ENCODE measurements at places on chromosomes 7 and 10. TPM values are rescaled to one million over a fixed set of nuclear protein-coding genes. Genes with fewer than 3 reads are reported as not detected.

Gene RAB19
- total RNA-seq = not detected

DNA sequence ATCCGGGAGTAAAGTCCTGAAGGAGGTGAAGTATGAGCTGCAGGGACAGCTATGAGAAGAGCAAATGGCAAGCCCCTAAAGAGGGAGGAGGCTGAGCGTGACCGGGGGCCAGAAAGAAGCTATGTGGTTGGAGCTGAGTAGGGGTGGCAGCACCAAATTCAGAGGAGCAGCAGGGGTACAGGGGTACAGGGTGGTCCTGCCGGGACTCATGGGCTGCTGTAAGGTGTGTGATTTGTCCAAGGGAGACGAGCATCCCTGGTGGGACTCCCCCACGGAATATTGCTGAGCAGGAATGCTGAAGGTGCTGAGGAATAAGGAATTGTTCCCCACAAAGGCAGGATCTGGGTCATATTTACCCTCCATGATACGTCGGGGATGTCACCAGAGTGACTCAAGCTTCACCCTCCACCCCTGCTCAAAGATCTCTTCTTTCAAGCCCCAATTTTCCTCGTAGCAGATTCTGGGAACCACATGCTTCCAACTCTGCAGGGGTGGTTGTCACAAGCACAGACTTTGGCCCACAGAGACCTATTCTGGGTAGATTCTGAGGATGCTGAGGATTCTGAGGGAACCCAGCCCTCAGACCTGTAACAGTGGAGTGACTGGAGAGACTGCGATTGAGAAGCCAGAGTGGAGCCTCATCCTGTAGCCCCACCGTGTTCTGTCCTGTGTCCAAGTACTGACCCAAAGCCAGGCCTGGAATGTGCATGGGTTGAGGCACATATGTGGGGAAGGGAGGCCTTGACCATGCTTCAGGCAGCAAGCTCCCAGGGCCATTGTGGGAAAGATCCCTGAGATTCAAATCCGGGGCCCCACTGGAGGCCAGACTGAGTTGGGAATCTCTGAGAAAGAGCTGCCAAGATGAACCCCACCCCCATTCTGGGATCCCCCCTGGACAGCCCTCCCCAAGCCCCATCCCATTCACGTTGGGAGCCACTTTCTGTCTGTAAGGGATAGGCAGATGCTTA, 4.2 kb downstream of the SFTPD start:
- DNase-seq = no peak

DNA sequence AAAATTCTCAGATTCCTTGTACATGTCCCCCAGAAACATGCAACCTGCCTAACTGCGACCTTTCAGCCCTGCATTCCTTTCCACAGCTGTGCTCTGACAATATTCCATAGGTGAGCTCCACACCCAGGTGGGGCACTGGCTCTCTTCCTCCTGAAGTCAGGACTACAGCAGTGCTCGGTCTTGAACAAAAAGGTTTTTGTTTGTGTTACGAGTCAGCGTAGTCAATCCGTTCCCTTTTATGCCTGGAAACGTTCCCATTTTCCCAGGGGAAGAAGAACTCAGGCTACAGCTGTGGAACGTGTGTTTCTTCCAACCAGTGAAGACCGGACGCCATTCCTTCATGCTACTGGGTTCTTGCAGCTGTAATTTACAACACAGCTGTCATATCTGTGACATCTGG, 52.4 kb upstream of the PFKP start:
- DNase-seq = no peak

DNA sequence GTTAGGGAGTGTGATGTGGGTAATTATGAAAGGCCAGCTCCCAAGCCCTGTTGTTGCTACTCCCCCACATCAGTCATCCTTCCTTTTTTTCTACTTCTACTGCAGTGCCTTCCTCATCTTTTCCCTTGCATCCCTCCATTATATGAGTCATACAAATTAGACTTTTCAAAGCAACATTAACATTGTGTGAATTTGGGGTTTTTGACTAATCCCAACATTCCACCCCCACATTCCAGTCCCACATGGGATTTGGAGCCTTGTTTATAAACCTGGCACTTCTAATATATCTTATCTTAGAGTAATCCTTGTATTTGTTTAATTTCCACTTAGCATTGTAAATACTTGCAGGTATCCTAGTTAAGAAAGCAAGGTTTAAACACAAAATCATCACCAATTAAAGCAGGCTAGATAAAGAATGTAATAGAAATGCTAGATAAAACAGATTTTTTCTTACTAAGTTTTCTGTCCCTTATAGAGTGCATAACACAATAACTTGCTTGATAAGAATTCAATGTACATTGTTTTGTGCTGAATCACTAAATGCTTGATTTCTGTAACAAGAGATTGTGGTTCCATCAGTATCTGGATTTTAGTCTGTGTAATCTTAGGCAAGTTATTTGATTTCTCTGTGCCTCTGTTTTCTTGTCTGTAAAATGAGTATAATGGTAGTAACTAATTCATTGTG, 165.8 kb downstream of the CFTR start:
- DNase-seq = no peak

DNA sequence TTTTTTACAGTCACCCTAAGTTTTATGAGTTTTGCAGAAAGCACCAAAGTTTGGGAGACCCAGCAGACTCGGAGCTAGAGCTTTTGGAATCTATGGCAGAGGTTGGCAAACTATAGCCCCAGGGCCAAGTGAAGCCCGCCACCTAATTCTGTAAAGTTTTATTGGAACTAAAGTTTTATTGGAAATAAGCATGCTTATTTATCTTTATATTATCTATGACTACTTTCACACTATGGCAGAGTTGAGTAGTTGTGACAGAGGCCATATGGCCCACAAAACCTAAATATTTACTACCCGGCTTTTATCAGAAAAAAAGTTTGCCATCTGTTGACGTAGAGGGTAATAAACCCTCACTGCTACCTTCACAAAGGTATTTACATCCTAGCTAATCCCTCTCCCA, 267.6 kb downstream of the GPAM start:
- no peak for DNase-seq

Gene SSC4D
- 2.5 TPM for total RNA-seq

DNA sequence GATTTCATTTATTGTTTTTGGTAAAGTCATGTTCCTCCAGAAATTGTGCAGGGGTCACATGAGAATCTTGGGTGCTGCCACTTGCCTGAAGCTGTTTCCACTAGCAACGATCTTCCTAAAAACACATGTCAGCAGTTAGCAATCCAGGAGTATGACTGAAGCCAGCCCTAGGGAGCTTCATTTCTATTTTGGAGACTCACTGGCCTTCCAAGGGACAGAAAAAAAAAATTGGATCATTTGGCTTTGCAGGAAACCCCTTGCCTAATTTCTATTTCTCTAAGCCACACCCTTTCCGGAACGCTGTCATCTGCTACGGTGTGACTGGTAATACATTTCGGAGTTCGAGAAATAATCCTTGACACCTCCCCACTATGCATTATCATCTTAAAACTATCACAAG, 204.7 kb downstream of the TAX1BP1 start:
- no peak for DNase-seq

Gene AGR2
- total RNA-seq = 1.2 TPM

- no peak for DNase-seq
Measured at GRCh38 chr7:51630933-51631332, 314.3 kb upstream of the COBL start.

- DNase-seq = no peak
Measured at GRCh38 chr10:90484518-90484917, 373.3 kb downstream of the HTR7 start.

- DNase-seq = no peak
Measured at GRCh38 chr10:70426823-70427222, 14.7 kb downstream of the NODAL start.

Gene ZNF438
- 1.9 TPM for total RNA-seq

GRCh38 chr10:114780577-114781184, 40.9 kb upstream of the FHIP2A start:
- no peak for DNase-seq

DNA sequence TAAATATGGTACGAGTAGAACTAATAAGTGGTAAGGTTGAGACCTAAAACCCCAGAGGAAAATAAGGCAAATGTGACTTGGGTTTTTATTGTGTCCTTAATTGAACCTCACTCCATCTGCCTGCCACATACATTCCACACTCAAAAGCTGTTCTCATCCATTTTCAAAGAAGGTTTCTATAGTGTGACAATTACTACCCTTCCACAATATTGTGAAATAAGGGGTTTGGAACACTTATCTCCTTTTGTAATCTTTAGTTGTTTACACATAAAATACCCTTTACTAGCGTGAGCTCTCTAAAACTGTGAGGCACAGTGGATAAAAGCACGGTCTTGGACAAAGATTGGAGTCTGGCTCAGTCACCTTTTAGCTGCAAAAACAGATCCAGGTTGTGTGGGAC, 166.6 kb downstream of the THSD7A start:
- DNase-seq = no peak

- no peak for DNase-seq
Measured at GRCh38 chr7:42022056-42022455, 215.0 kb downstream of the GLI3 start.

DNA sequence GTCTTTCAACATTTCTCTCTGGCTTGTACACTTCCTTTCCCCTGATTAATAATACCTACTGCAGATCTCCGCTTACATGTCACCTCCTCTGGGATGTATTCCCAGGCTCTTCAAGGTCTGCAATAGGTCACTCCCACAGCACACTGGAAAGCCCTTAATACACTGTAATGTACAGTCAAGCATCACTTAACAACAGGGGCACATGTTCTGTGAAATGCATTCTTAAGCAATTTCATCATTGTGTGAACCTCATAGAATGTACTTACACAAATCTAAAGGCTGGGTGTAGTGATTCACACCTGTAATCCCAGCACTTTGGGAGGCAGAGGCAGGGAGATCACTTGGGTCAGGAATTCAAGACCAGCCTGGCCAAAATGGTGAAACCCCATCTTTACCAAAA, 1.9 kb downstream of the COX15 start:
- DNase-seq = no peak

DNA sequence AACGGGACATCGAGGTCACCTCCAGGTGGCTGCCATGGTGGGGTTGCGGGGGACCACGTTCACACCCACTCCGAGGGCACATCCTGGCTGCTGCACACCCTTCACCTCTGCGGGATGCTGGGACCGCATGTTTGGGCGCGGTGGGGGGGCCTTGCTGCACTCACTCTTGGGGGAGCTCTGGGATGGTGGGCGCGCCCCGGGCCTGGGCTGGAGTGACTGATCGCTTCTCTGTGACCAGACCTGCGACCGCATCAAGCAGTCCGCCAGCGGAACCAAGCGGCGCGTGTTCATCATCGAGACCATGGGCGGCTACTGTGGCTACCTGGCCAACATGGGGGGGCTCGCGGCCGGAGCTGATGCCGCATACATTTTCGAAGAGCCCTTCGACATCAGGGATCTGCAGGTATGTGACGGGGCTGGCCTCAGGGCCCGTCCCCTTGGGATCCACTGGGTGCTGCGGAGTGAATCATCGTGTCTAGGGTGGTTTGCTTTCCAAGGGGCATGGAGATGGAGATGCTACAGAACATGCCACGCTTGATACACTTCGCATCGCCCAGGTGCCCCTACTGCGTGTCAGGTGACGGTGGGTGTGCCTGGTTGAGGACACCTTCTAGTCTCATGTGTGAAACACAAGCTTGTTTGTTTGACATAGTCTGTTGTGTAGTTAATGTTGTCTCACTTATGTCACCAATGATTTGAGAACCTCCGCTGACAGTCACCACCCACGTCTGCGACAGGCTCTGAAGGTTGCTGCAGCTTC, 42.8 kb downstream of the PITRM1 start:
- DNase-seq = no peak

- DNase-seq = no peak
Measured at GRCh38 chr10:17235136-17235535, 7.1 kb downstream of the VIM start.

DNA sequence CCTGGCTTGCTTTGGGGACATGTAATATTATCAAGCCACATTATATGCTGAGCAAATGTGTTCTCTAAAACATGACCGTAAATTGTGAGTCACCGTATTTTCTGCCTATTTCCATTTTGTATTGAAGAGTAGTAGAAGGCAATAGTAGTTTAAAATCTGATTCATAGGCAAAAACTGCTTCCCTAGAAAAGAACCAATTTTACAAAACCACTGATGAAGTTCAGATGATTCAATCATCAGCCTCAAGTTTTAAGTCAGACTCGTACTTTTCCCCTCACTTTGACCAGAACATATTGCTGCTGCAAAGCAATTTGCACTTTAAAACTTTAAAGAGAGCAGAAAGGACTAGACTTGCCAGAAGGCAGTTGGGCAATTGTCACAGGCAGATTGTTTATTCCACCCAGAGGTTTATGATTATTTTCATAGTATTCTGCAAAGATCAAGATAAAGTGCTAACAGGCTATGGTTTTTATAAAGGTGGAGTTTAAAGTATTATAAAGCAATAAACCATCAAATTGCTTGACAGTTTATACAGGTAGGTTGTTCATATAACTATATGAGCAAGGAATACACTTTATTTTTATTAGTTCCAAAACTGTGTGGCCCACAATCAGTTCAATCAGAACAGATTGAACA, 168.2 kb downstream of the ETV1 start:
- no peak for DNase-seq

GRCh38 chr7:4159761-4160554, 522.1 kb upstream of the FOXK1 start:
- no peak for DNase-seq

Data from left lobe of liver (tissue), 2 donors.